SJSA1 (cell line): ENCODE measurements at places on chromosomes 1 and 21. TPM values are rescaled to one million over a fixed set of nuclear protein-coding genes. Genes with fewer than 3 reads are reported as not detected.

DNA sequence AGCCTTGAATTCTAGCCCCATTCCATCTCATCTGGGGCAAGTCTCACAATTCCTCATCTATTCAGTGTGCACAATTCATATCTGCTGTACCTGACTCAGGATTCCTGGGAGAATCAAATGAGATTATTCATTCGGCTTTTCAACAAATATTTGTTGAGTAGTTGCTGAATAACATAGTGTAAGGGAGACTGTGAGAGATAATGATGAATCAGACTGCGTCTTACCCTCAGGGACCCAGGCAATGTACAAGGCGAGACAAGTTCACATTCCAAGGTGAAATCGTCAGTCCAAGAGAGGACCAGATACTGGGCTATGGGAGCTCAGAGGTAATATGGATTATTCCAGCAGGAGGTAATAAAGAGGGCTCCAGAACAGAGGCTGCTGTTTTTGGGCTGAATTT is 67.8 kb upstream of the SMYD2 start:
- no peak for DNase-seq

- DNase-seq: no peak
These were observed 38.1 kb upstream of the GPR153 start for GRCh38 chr1:6298940-6299465.

Gene OVAAL
- total RNA-seq: not detected in 2 replicates

DNA sequence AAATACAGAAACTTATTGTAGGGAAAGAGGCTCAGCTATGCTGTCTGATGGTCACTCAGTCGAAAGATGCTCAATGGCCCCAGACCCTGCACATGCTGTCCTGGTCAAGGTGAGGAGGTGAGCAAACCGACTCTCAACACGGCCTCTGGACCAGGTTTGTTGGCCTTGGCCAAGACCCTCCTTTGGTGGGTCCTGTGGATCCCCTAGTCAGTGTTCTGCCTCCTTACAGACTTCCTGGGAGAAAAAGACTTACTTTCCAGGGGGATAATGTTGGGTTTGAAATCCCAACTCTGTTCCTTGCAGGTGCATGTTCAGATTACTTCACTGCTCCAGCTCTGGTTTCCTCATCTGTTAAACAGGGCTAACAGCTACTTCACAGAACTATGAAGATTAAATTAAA is 53.8 kb downstream of the FAM78B start:
- DNase-seq: no peak

DNA sequence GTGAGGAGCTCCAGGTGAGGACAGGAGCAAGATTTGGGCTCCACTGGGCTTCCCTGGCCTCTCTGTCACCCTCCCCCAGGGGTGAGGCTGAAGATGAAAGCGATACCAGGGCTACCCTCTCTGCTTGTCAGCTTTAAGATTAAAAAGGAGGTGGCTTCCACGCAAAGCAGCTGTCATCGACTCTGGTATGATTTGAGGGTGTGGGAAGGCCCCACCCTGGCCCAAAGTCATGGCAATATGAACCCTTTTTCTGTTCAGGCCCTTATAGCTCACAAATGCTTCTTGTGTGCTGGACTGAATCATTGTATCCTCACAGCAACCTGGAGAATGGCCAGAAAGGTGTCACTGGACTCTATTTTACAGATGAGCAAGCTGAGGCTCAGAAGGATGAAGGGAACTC is 41.6 kb downstream of the NUAK2 start:
- DNase-seq: no peak

DNA sequence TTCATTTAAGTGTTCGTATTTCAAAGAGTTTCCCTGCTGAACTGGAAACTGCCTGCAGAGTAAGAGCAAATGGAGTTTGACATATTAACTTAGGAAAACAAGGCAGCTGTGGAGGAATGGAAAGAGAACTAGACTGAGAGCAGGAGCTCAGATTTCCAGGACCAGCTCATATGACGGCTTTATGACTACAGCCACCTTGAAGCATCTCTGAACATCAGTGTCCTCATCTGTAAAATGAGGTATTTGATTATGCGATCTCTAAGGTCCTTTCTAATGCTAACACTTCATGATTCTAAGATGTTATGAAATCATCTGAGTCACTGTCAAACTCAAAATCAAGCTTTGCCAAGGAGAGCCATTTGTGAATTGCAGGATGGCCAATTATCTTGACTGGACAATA is 112.3 kb downstream of the PRRX1 start:
- DNase-seq: no peak
